Fibroblast of skin of right quadriceps (primary cell): ENCODE measurements at places on chromosomes 6 and 20.

DNA sequence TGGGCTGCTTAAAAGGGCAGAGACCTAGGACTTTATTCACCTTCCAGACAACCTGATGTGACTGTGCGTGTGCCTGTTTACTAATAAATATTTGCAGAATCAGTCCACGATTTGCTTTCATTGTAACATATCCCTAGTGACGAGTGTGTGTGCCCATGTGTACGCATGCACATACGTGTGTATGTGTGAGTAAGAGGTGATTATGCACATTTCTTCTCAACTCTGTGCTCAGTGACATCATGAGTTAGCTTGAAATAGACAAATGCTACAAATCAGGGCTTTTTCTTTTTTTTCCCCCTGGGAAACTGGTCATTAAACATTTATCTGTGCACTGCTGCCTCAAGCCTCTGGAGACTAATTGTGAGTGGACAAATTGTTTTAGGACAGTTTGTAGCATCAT, 242.6 kb upstream of the SOX4 start:
- DNase-seq = no peak

GRCh38 chr20:55449091-55449490, 556.2 kb downstream of the CBLN4 start:
- no peak for DNase-seq

- DNase-seq = peak; percentile 12
These were observed 175.4 kb upstream of the KCNQ5 start for GRCh38 chr6:72446430-72446829.

GRCh38 chr6:44338228-44339122, 4.0 kb upstream of the SPATS1 start:
- peak; percentile 53 for DNase-seq

DNA sequence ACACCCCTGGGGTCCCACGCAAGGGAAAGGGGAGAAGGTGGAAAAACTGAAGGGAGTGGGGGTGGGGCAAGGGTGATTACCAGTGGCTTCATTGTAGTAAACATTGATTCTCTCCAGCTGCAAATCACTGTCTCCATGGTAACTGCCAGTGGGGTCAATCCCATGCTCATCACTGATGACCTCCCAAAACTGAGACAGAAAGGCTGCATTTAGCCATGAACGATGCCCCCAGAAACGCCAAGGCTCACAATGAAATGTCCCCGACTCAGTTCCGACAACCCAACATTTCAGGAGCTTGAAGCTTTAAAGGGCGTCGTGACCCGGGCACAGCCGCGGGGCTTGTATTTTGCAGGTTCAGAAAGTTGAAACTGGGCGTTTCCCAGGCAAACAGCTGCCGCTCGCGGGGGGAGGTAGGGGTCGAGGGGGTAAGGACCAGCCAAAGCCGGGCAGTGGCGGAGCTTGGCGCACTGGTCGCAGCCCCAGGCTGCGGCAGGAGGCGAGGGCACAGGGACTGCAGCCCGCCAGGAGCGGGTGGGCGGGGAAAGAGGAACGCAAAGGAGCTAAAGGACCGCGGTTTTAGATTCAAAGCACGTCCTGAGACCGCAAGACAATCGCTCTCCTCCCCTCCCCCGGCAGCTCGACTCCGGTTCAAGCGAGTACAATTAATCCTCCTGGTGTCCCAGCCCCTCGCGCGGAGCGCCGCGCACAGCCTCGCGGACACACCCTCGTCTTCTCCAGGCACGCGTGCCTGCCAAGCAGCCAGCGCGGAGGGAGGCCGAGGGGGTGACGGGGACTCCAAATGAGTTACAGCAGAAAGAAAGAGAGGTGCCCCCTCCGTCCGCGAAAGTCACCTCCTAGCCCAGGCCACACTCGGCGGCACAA, 731 bp downstream of the TUBB2B start:
- DNase-seq = peak; percentile 50

DNA sequence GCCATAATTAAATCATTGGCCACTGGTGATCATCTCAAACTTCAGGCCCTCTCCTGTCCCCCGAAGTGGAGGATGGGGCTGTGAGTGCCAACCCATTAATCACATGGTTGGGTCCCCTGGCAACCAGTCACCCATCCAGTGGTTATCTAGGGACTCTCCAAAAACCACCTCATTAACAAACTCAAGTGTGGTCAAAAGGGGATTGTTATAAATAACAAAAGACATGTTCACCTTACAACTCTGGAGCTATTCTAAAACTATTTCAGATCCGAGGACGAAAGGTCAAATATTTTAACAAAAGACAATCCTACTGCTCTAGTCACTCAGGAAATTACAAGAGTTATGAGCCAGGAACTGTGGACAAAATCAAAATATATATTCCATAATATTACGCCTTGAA, 95.5 kb upstream of the PRND start:
- no peak for DNase-seq
